Esophagus muscularis mucosa (tissue), 4 donors: ENCODE measurements at places on chromosomes 3 and 15.

GRCh38 chr3:16546186-16547010 is 32.9 kb upstream of the RFTN1 start:
- peak overlapping the region; percentile 56 for H3K27ac ChIP-seq
- H3K4me3 ChIP-seq = no peak overlapping the region
- no peaks in the 10 kb centered on the region for H3K36me3 ChIP-seq
- peak; percentile 50 for DNase-seq

GRCh38 chr15:65286069-65286703 is 497 bp downstream of the PARP16 start:
- H3K27ac ChIP-seq = peak overlapping the region; percentile 91
- no peak for DNase-seq
- H3K4me1 ChIP-seq = peaks cover 38% of the 10 kb centered on the region

GRCh38 chr15:56939257-56939656 is 20.8 kb downstream of the TCF12 start:
- DNase-seq = no peak
- H3K4me1 ChIP-seq = peaks cover 9% of the 10 kb centered on the region
- H3K27me3 ChIP-seq = no peaks in the 10 kb centered on the region
- no peak overlapping the region for H3K27ac ChIP-seq

DNA sequence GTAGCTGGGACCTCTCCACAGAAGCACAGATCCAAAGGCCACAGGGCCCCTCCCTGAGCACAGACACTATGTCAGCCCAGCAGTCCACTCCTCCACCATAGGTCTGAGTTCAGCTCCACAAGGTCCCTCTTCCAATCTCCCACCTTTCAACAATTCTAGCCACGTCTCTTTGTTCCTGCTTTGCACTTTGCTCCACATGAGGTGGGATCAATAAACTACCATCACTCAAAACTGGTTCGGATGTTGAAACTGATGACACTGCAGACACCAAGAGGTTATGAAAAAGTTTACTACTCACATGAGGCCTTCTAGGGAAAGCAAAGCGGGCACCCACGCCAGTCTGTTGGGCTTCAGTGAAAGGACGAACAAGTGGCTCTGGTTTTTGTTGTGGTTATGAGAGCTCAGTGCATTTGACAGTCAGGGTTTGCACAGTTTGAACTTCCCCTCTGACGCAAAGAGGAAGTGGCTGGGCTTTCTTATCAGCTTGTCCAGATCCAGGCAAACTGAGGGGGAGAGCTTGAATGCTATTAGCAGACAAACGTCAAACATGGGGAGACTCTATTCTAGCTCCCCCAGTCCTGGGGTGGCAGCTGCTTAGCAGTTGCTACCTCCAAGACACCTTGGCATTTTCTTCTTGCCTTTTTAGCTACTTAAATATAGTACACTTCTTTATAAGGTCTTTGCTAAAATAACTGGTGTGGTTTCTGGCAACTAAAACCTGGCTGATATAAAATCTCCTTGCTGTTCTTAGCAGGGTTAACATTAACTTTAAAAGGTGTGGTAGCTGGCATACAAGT is 37.8 kb downstream of the ZNF445 start:
- no peaks in the 10 kb centered on the region for H3K27me3 ChIP-seq
- peak; percentile 93 for DNase-seq
- H3K4me3 ChIP-seq = peak overlapping the region; percentile 31
- peaks cover 14% of the 10 kb centered on the region for H3K4me1 ChIP-seq
- peaks cover 7% of the 10 kb centered on the region for H3K36me3 ChIP-seq
- peak overlapping the region; percentile 81 for H3K27ac ChIP-seq

DNA sequence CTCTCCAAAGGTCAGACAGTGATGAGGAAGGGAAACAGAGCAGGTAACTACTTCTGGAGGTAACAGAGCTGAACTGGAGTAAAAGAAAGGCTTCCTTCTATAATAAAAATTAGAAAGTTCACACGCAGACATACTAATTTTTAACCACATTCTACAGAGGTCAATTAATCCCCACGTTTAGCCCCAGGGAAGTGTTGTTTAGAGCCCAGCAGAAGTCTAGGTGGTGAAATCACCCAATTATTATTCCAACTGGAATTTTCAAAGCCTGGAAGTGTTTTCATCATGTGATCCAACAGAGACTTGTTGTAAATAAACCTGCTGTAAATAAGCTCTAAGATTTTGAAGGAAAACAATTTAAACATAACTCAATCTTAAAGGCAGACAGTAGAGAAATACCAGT is 6.8 kb downstream of the ALDH1A2 start:
- no peaks in the 10 kb centered on the region for H3K4me1 ChIP-seq
- H3K27ac ChIP-seq = no peak overlapping the region
- H3K4me3 ChIP-seq = no peak overlapping the region
- H3K36me3 ChIP-seq = no peaks in the 10 kb centered on the region
- no peak for DNase-seq
- no peaks in the 10 kb centered on the region for H3K27me3 ChIP-seq

DNA sequence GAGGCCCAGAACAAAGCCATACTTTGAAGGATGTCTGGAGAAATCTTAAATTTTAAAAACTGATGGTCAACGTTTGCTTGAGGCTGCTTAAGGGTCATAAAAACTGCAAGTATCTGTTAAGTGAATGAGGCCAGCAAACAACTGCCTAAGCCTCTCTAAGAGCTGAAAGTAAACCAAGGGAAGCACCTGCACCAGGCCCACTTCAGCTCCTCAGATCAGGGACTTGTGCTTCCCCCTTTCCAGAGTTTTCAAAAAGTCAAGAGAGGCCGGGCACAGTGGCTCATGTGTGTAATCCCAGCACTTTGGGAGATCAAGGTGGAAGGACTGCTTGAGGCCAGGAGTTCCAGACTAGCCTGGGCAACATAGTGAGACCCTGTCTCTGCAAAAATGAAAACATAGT is 9.1 kb downstream of the FBXL22 start:
- no peak for DNase-seq
- H3K4me1 ChIP-seq = peaks cover 39% of the 10 kb centered on the region
- H3K27ac ChIP-seq = peak overlapping the region; percentile 22
- H3K36me3 ChIP-seq = peaks cover 45% of the 10 kb centered on the region
- no peaks in the 10 kb centered on the region for H3K27me3 ChIP-seq

GRCh38 chr3:42853056-42853455 is 22.6 kb downstream of the CYP8B1 start:
- DNase-seq = no peak
- no peaks in the 10 kb centered on the region for H3K36me3 ChIP-seq
- H3K27me3 ChIP-seq = no peaks in the 10 kb centered on the region
- no peak overlapping the region for H3K27ac ChIP-seq

- no peaks in the 10 kb centered on the region for H3K36me3 ChIP-seq
- H3K27ac ChIP-seq = no peak overlapping the region
- DNase-seq = no peak
These were observed 131.0 kb upstream of the PLXNA1 start for GRCh38 chr3:126851934-126852333.

DNA sequence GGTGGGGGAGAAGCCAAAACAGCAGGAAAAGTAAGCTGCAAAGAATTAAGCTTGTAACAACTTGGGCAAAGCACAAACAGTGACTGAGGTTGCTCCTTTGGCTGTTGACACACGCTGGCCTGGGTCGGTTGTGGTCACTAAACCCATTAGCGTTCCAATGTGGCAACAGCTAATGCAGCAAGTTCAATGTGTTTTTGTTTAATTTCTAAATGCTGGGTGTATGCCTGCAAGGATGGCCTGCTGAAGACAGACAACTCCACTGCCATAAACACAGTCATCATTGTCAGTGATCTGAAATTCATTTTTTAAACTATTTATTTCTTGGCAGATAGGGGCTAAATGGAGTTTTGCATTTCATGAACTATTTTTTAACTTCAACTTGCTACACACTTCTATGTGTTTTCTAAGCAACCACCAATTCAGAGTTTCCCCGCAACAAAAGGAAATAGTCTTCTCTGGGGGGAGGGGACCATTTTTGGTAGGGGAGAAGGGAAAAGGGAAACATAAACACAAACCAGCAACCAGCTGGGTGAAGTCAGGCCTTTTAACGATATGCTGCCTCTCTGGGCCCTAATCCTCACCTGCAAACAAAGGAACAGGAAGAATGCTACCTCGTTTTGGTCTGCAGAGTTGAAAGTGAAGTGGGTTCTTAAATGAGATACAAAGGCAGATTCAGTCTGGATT is 34.8 kb upstream of the WNT5A start:
- no peaks in the 10 kb centered on the region for H3K36me3 ChIP-seq
- no peak overlapping the region for H3K4me3 ChIP-seq
- DNase-seq = no peak
- no peaks in the 10 kb centered on the region for H3K27me3 ChIP-seq

GRCh38 chr3:127165694-127166485 is 27.0 kb upstream of the PRR23E start:
- no peaks in the 10 kb centered on the region for H3K36me3 ChIP-seq
- no peak for DNase-seq
- H3K27me3 ChIP-seq = no peaks in the 10 kb centered on the region
- no peaks in the 10 kb centered on the region for H3K4me1 ChIP-seq
- H3K27ac ChIP-seq = no peak overlapping the region

- H3K27ac ChIP-seq = peak overlapping the region; percentile 97
- H3K36me3 ChIP-seq = peaks cover 13% of the 10 kb centered on the region
- no peaks in the 10 kb centered on the region for H3K27me3 ChIP-seq
- H3K4me1 ChIP-seq = no peaks in the 10 kb centered on the region
- H3K4me3 ChIP-seq = peak overlapping the region; percentile 77
These were observed 5.0 kb downstream of the NR2F2 start for GRCh38 chr15:96335411-96336024.

GRCh38 chr3:150956376-150956775 is 16.2 kb downstream of the CLRN1 start:
- no peaks in the 10 kb centered on the region for H3K36me3 ChIP-seq
- no peak overlapping the region for H3K27ac ChIP-seq

GRCh38 chr15:60118146-60118545 is 114.0 kb downstream of the FOXB1 start:
- H3K27ac ChIP-seq = no peak overlapping the region
- no peaks in the 10 kb centered on the region for H3K36me3 ChIP-seq
- H3K27me3 ChIP-seq = no peaks in the 10 kb centered on the region

GRCh38 chr15:83928392-83928734 is 274.4 kb downstream of the ADAMTSL3 start:
- no peak overlapping the region for H3K27ac ChIP-seq
- peaks cover 29% of the 10 kb centered on the region for H3K4me1 ChIP-seq
- H3K36me3 ChIP-seq = no peaks in the 10 kb centered on the region
- H3K4me3 ChIP-seq = no peak overlapping the region
- DNase-seq = no peak

GRCh38 chr3:82084824-82085223 is 323.4 kb upstream of the GBE1 start:
- no peak overlapping the region for H3K27ac ChIP-seq
- H3K4me1 ChIP-seq = no peaks in the 10 kb centered on the region
- H3K36me3 ChIP-seq = no peaks in the 10 kb centered on the region
- no peak overlapping the region for H3K4me3 ChIP-seq

DNA sequence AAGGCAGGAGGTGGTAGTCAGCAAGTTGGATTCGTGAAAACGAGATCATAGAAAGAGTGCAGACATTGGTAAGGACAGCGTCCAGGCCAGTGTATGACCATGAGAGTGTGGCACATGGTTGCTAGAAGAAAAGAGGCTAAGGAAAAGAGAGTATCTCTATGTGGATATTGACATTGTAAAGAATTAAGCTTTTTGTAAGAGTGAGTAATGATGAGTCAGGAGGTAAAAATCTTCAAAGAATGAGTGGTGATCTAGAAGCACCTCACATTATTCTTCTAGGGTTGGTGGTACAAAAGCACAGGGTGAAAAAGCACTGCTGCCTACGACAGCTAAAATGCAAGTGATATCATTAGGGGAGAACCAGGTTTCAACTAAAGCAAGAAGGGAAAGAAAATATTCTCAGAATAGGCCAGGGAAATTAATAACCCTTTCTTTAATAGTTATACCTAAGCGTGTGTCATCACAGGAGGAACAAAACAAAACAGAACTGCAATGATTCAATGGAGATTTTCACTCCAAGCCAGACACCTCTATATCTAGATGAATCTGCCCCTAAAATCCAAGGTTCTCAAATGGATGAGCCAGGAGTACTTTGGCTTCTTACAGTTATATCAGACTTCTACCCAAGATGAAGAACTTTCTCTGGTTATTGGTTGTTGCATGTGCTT is 884.7 kb downstream of the NAALADL2 start:
- no peaks in the 10 kb centered on the region for H3K27me3 ChIP-seq
- no peak overlapping the region for H3K4me3 ChIP-seq
- DNase-seq = no peak
- H3K4me1 ChIP-seq = no peaks in the 10 kb centered on the region
- no peaks in the 10 kb centered on the region for H3K36me3 ChIP-seq

DNA sequence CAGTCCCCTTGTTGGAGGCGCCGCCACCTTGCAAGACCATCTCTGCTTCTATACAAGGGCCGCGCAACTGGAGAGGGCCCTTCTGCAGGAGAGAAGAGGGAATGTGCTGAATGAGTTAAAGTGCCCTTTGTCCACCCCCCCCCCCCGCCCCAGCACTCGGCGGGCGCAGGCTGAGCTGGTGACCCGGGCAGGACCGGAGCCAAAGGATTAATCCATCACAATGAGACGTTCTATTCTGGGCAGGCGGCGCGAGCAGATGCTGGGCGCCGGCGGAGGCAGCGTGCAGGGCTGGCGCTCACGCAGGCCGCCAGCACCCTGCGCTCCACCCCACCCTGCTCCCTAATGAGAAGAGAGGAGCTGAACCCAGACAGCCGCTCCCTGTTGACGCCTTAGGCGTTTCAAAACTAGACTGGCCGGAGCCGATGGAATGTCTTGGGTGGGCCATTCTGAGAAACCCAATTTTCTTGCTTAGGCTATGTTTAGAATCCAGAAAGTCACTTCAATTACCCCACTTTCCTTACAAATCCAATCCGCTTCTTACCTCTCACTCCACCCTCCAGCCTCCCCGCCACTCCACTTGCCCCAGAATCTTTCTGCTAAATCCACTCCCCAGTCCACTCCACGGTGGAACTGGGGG is 32.9 kb downstream of the GJD2 start:
- peaks cover 44% of the 10 kb centered on the region for H3K4me1 ChIP-seq
- DNase-seq = no peak
- peak overlapping the region; percentile 78 for H3K27ac ChIP-seq
- no peaks in the 10 kb centered on the region for H3K27me3 ChIP-seq
- no peaks in the 10 kb centered on the region for H3K36me3 ChIP-seq

GRCh38 chr15:58077427-58077826 is 11.9 kb upstream of the ALDH1A2 start:
- H3K4me1 ChIP-seq = no peaks in the 10 kb centered on the region
- no peak for DNase-seq
- no peak overlapping the region for H3K27ac ChIP-seq
- H3K4me3 ChIP-seq = no peak overlapping the region
- no peaks in the 10 kb centered on the region for H3K27me3 ChIP-seq
- H3K36me3 ChIP-seq = no peaks in the 10 kb centered on the region

GRCh38 chr15:66598095-66598815 is 32.5 kb upstream of the LCTL start:
- no peak overlapping the region for H3K27ac ChIP-seq
- H3K4me3 ChIP-seq = no peak overlapping the region
- H3K36me3 ChIP-seq = no peaks in the 10 kb centered on the region

GRCh38 chr3:130692455-130692854 is 54.2 kb downstream of the PIK3R4 start:
- H3K27me3 ChIP-seq = no peaks in the 10 kb centered on the region
- peaks cover 30% of the 10 kb centered on the region for H3K36me3 ChIP-seq
- DNase-seq = no peak
- H3K27ac ChIP-seq = no peak overlapping the region
- H3K4me1 ChIP-seq = no peaks in the 10 kb centered on the region
- no peak overlapping the region for H3K4me3 ChIP-seq

GRCh38 chr15:36294359-36294758 is 285.1 kb upstream of the CDIN1 start:
- H3K36me3 ChIP-seq = no peaks in the 10 kb centered on the region
- H3K4me1 ChIP-seq = no peaks in the 10 kb centered on the region
- H3K27ac ChIP-seq = no peak overlapping the region
- no peak overlapping the region for H3K4me3 ChIP-seq
- H3K27me3 ChIP-seq = no peaks in the 10 kb centered on the region
- no peak for DNase-seq

- no peak overlapping the region for H3K4me3 ChIP-seq
- no peaks in the 10 kb centered on the region for H3K27me3 ChIP-seq
- no peaks in the 10 kb centered on the region for H3K36me3 ChIP-seq
These were observed 14.1 kb downstream of the IL17RD start for GRCh38 chr3:57151021-57151449.
